Activated T-helper 1 cell treated with anti-CD3 and anti-CD28 coated beads, Interleukin-2, amount 50 U/mL, for 16 hours (primary cell): ENCODE measurements at places on chromosomes 13 and 19.

DNA sequence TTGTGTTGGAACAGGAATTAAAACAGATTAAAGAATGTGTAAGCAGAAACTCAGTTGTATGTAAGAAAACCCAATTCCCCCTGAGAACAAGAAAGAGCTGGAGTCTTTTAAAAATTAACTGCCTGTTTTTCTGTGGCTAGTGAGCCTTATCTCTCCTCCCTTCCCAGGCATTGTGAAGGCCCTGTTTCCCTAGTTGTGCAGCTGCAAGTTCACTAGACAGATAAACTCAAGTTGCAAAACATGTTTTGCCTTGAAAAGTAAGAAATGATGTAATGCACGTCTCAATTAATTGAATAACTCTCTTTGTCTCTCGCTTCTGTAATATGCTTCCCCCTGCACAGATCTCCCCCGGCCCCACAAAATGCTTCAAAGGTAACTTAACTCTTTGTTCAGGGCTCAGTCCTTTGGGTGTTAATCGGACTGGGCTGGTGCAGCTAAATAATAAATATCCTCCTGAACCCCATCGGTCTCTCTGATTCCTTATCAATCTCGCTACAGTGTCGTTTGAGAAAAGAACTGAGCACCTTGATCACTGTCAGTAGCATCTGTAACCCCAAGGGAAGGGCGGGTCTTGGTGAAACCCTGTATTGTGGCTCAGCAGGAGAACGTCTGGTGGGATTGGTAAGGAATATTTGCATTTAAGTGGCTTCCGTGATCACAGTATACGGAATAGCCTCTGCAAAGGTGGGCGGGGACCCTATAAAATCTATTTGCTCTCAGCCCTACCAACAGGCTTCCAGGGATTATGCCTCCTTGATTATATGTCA is 1.6 kb upstream of the ZNF556 start:
- no peak for DNase-seq

- no peak for DNase-seq
These were observed 33.5 kb downstream of the ELL start for GRCh38 chr19:18488403-18488723.

DNA sequence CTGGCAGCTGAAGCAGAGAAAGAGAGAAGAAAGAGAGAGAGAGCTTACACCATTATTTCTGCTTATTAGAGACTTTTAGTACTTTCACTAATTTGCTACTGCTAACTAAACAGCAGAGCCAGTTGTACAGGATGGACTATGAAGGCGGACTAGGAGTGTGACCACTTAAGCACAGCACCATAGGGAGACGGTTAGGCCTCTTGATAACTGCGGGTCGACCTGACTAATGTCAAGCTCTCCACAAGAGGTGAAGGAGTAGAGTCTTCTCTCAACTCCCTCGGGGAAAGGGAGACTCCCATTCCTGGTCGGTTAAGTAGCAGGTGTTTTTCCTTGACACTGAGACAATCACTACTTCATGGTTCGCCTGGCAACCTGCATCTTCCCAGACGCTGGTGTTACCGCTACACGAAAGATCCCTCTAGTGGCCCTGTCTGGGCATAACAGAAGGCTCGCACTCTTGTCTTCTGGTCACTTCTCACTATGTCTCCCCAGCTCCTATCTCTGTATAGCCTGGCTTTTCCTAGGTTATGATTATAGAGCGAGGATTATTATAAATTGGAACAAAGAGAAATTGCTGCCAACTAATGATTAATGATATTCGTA is 5.3 kb upstream of the PSG7 start:
- DNase-seq, result no peak

DNA sequence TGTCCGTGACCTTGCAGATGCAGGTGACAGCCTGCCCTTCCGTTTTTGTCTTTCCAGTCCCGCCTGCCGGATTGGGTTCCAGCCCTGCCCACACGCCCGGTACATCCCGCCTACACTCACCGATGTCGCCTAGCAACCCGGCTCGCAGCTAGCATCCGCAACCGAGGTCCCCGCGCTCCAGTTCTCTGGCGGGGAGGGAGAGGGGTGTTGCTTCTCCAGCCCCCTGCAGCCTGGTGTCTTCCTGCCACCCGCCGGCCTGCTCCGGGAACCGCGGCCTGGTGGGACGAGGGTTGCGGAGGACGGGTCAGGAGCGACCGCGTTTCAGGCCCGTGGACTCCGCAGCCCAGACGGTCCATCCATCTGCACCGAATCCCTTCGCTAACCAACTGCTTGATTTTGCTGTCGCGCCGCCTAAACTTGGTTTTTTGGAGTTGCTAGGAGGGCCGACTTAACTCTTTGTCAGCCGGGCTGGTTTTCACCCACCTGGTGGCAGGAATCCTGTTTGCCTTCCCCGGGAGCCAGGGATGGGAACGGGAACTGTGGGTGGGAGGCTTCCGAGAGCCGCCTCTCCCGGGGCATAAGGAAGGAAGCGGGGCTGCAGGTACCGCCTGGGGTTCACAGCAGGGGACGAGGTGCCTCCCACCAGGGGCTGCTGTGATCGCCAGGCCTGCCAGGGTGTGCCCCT is 15.4 kb upstream of the MATK start:
- DNase-seq, result no peak

- DNase-seq, result no peak
These were observed 106.2 kb downstream of the SHISA2 start for GRCh38 chr13:25945596-25945995.

DNA sequence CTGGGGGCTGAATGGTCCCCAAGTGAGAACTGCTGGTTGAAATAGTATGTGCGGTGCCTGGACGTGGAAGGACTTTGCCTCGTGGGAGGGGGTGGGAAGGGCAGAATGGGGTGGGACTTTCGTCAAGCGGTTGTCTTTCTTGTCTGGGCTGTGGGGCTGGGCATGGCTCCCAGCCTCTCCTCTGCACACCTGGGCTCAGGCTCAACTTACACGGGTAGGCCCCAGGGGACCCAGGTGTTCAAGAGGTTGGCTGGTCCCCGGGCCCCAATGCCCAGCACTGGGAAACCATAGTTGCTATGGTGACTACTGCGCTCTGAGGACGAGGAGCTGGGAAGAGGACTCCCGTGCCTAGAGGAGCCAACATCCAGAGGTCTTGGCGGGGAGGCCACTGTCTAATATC is 7.3 kb downstream of the NWD1 start:
- DNase-seq, result no peak

DNA sequence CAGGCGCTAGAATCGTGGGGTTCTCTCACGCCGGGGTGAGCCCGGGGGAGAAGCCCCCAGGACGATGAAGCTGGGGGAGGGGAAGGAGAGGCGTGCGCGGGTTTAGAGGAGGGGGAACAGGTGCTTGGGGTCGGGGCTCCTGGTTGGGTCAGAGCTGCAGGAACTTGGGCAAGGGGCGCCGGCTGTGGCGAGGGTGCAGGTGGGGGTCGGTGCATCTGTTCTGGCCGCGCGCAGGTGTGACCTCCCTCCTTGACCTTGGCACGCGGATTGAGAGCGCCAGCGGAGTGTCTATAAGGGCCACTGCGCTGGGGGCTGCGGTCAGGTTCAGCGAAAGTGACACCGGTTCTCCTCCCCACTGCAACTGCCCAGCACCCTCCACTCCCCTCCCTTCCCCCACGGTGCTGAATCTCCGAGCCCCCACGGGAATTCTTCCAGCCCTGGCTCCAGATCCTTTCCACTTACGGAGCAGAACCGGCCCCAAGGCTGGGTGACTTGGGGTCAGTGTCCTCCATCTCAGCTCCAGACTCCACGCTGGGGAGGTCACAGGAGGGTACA is 618 bp downstream of the TMEM38A start:
- DNase-seq, result no peak

DNA sequence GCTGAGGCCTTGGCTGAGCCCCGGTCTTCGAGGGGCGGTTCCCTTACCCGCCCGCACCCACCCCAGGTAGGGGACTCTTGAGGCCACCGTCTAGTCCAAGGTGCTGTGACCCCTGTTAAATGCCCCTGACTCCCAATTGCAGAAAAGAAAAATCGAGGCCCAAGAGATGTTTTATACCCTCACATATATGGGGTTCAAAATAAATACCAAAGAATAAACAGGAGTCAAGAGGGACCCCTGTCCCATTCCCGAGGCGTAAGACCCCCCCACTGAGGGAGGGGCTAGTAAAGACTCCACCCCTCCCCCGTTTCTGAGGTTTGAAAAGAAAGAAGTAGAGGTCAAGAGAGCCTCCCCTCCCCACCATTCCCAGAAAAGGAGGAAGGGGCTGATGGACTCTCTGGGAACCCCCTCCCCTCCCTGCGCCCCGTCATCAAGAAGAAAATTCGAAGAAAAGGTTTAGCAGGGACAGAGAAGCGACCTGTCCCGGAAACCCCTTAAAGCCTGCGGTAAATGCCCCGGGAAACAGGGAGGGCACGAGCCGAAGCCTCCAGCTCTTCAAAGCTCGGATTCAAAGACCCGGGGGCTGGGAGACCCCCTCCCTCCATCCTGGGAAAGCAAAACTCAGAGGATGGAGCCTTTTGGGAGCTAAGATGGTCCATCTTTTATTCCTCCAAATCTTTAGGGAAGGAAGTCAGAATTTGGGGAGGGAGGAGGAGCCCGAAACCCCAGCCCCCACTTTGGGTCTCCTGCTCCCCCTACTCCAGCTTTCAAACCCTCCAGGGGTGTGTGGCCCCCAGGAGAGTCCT is 755 bp upstream of the RAB3A start:
- DNase-seq, result no peak

DNA sequence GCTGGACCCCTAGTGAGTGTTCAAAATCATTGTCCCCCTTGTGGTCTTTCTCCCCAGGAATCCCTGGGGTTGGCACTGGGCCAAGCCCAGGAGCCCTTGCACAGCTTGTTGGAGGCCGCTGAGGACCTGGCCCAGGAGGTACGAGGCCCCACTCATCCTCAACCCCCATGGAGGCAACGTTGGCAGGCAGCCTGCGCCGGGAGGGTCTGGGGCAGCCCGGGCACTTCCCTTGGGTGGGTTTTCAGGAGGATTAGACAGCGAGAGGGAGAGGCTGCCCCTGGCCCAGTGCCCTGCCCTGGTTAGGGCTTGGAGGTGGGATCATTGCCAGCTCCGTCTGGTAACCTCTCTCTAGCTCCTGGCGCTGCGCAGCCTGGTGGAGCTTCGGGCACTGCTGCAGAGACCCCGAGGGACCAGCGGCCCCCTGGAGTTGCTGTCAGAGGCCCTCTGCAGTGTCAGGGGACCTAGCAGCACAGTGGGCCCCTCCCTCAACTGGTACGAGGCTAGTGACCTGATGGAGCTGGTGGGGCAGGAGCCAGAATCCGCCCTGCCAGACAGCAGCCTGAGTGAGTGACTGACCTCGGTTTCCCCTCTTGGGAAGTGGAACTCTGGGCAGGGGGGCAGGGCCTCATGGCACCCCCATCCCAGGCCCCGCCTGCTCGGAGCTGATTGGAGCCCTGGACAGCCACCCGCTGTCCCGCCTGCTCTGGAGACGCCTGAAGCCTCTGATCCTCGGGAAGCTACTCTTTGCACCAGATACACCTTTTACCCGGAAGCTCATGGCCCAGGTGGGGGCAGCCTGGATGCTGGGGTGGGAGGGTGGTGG is 3.0 kb downstream of the ABCA7 start:
- no peak for DNase-seq

GRCh38 chr13:106284358-106284757 is 251.1 kb downstream of the EFNB2 start:
- no peak for DNase-seq

- no peak for DNase-seq
These were observed 65.4 kb downstream of the TUBGCP3 start for GRCh38 chr13:112522578-112522977.

- DNase-seq, result no peak
These were observed 1.1 kb upstream of the ARHGAP35 start for GRCh38 chr19:46859637-46860124.

- no peak for DNase-seq
These were observed 13.2 kb downstream of the JAK3 start for GRCh38 chr19:17834350-17835181.

- DNase-seq, result no peak
These were observed 3.6 kb downstream of the FCHO1 start for GRCh38 chr19:17754634-17755442.

GRCh38 chr19:5103061-5103701 is 134.3 kb downstream of the KDM4B start:
- no peak for DNase-seq

DNA sequence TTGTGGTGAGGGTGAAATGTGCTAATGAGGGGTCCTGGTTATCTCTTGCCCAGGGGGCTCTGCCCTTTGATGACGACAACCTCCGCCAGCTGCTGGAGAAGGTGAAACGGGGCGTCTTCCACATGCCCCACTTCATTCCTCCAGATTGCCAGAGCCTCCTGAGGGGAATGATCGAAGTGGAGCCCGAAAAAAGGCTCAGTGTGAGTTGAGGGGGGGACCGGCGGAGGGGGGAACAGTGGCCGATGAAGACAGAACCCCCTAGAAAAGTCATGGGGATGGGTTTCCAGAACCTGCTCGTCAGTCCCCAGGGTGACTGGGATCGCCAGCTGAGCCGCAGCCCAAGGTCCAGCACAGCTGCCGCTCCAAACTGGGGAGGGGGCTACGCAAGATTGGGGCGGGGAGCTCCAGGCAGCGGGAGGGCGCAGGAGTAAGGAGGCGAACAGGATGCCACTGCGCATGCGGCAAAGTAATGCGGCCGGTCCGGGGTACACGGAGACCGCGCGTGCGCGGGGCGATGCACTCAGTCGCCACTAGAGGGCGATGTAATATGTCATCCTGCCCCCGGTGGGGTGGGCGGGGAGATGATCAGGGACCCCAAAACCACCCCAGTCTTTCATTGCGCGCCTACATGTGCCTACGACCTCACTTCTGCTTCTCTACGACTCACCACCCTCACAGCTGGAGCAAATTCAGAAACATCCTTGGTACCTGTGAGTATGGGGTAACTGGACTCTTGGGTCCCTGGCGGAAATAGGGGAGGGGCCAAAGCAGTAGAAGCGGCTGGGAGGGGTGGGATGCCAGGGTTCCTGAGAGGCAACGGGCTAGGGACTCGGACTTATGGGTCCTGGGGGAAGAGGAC is 17.9 kb downstream of the BRSK1 start:
- peak; percentile 89 for DNase-seq

GRCh38 chr19:15101479-15102082 is 5.6 kb upstream of the SYDE1 start:
- DNase-seq, result peak; percentile 22

GRCh38 chr13:101751488-101751887 is 299.0 kb downstream of the ITGBL1 start:
- no peak for DNase-seq

DNA sequence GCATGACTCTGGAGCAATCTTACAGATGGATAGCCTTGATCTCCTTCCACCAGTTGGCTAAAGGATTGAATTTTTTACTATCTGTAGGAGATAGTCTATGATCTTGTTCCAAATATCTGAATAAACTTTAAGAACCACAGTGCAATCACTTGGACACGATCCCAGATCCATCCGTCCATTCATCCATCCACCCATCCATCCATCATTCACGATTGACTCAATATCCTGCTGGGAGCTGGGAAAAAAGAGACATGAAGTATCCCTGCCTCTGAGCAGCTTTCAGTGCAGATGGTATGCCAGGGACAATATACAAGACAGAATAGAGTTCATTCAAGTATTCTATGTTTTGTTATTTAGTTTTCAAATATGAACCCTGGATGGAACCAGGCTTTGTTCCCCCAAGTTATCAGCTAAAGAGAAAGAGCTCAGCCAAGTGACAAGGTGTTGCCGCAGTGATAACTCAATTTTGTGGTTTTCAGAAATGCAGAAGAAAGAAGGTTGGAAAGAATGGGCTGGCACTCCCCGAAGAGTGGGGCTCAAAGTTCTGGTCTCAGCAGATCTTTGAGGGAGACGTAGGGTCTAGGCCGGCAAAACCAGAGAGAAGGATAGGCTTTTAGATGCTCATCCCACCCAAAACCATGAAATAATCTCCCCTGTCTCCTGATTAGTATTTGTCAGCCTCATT is 66.3 kb downstream of the IRS2 start:
- DNase-seq, result no peak
